ENCODE measurements at places on chromosomes 3 and 15. TPM values are rescaled to one million over a fixed set of nuclear protein-coding genes. Genes with fewer than 3 reads are reported as not detected.

- peak within 1 kb of the TSS; percentile 89 for H3K27ac ChIP-seq
- H3K4me1 ChIP-seq = peaks cover 16% of the 10 kb centered on the region
- peak; percentile 97 for DNase-seq
- H3K4me3 ChIP-seq = peak within 1 kb of the TSS; percentile 74
- H3K27me3 ChIP-seq = no peaks in the 10 kb centered on the region
Observed at GRCh38 chr3:111978583-111979433, at the start of gene ABHD10. Gene ABHD10 (plus strand): TSS chr3:111979026. CDS start chr3:111979062, 36 bp downstream.

DNA sequence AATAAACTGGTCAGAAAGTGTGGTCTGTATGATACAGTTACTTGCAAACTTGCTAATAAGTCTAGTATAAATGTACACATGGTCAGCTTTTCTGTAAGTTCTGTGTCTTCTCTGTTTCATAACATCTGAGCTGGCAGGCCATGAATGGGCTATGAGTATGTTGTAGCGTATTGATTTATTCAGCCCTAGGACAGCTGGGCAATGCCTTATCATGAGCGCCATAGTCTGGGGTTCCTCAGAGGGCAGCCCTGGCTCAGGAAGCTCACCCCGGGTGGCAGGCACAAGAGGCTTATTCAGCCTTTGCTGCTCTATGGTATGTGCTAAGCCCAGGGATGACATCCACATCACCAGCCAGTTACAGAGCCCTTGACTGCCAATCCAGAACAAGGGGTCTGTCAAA lies 50.7 kb upstream of the CCR2 start:
- no peak overlapping the region for H3K27ac ChIP-seq
- no peaks in the 10 kb centered on the region for H3K36me3 ChIP-seq
- H3K27me3 ChIP-seq = no peaks in the 10 kb centered on the region
- H3K4me3 ChIP-seq = no peak overlapping the region

DNA sequence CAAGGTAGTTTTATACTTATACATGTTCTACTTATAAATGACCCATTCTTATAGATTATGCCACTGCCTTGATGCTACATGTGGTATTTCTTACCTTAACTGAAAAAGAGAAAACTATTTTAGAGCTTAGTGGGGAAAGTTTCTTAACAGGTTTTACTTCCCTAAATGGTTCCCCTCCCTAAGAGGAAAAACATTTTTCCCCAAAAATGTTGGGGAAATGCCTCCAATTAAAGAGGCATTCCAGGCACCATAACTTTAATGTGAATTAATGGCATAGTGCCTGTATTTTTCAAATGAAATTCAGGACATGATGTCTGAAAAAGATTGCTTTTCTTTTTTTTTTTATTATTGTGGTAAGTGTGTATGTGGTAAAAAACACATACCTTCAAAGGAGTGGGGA lies 22.6 kb downstream of the GOLM2 start:
- H3K27me3 ChIP-seq = no peaks in the 10 kb centered on the region
- no peaks in the 10 kb centered on the region for H3K4me1 ChIP-seq
- DNase-seq = no peak
- H3K27ac ChIP-seq = no peak overlapping the region
- no peak overlapping the region for H3K4me3 ChIP-seq

DNA sequence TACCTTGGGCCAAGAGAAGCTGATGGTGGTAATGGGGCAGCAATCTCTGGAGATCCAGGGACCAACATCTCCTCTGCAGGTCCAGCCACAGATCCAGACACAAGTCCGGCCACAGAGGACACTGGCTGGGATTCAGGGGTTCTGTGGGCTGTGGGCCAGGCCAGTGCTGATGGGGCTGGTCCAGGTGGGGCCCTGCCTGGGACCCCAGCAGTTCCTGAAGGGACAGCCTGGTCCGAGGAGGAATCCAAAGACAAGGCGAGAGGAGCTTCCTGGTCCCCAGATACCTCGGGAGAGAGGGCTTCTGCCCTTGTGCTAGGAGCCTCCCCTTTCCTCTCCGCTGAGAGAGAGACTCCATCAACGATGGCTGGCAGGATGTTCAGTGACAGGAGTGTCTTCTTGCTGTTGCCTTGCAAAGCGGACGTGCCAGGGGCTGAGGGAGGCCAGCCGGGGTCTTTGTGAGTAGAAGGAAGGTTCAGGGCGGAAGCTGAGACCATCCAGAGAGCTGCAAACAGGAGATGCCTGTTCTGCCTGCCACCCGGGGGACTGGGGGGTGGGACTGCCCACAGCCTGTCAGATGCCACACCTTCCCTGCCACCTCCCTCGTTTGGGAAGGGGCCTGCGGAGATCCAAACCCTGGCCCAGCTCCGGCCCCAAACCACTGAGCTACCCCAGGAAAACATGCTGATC lies 24.5 kb upstream of the GOLGA6C start:
- H3K27ac ChIP-seq = no peak overlapping the region
- H3K4me1 ChIP-seq = no peaks in the 10 kb centered on the region
- H3K4me3 ChIP-seq = no peak overlapping the region
- H3K27me3 ChIP-seq = no peaks in the 10 kb centered on the region

DNA sequence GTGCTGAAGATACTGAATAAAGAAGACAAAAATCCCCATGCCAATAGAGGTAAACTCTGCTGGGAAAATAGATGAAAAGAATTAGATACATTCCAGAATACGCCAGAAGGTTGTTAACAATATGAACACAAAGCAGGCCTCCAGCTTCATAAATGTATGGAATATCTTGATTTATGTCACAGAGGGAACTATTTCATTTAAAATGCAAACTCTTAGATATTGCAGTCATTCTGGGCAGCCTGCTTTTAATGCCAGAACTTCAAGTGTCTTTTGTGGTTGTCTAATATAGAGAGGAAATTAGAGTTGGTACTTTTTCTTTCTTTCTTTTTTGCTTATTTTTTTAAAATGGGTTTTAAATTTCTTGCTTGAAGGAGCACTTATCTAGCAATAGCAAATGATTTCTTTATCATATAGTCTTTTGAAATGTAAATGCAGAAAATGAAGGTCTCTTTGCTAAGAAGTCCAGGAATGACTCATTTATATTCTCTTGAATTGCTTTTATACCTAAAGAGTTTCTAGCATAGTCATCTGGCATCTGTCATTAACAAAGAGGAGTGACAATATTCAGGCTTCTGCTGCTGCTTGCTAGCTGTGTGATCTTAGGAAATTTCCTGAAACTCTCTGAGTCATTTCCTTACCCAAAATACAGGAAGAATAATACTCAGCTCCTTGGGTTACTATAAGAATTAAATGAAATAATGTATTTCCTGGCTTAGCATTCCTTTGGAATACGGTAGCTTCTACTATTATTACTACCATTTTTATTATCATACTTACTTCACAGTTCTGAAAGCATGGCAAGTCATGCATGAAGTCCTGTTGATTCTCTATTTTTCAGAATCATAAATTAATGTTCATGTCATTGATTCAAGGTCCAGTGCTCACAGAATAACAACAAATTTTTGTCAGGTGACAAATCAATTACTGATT lies 527.6 kb downstream of the DIPK2A start:
- H3K27me3 ChIP-seq = no peaks in the 10 kb centered on the region
- no peak overlapping the region for H3K4me3 ChIP-seq
- no peaks in the 10 kb centered on the region for H3K36me3 ChIP-seq
- DNase-seq = no peak

- peaks cover 11% of the 10 kb centered on the region for H3K36me3 ChIP-seq
- peak overlapping the region; percentile 5 for H3K4me3 ChIP-seq
- no peaks in the 10 kb centered on the region for H3K4me1 ChIP-seq
- no peaks in the 10 kb centered on the region for H3K27me3 ChIP-seq
Observed at GRCh38 chr15:61091289-61091616, 137.8 kb downstream of the RORA start.

- H3K4me3 ChIP-seq = no peak overlapping the region
- no peak overlapping the region for H3K27ac ChIP-seq
- peaks cover 9% of the 10 kb centered on the region for H3K4me1 ChIP-seq
- no peaks in the 10 kb centered on the region for H3K36me3 ChIP-seq
Observed at GRCh38 chr3:57752307-57752706, 3.8 kb upstream of the SLMAP start.

- no peak overlapping the region for H3K4me3 ChIP-seq
- H3K4me1 ChIP-seq = peaks cover 11% of the 10 kb centered on the region
- no peak for DNase-seq
- H3K36me3 ChIP-seq = no peaks in the 10 kb centered on the region
Observed at GRCh38 chr15:71290881-71291635, 175.8 kb downstream of the THSD4 start.

DNA sequence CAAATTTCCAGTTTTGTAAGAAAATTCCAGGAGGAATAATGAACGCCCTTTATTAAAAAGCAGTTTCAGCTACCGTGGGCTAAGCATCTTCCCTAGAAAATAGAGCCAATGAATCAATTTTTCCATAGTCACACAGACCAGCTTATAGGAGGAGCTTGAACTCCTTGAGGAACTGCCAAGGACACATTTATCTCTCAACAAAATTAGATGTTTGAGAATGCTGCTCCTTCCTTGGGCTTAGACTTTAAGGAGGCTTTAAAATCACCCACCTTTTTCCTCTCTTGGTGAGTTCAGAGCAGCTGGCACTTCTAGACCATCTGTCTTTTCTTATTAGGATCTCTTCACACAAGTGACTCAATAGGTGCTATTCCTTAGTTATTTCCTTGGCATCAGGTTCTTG lies 588.0 kb downstream of the SQOR start:
- no peaks in the 10 kb centered on the region for H3K36me3 ChIP-seq
- H3K27me3 ChIP-seq = no peaks in the 10 kb centered on the region
- DNase-seq = no peak
- no peak overlapping the region for H3K4me3 ChIP-seq

Gene NDN
- 82.0 TPM for total RNA-seq

Gene SLC2A2
- not detected for total RNA-seq

Gene CASR
- total RNA-seq = not detected

Gene CLRN1
- total RNA-seq = not detected
